ENCODE measurements at places on chromosomes 1 and 21.
A peak's percentile ranks its signal among the peaks of the same experiment; 100 is the strongest.

- DNase-seq = no peak
Measured at GRCh38 chr21:22762463-22762862, 1764.3 kb downstream of the NCAM2 start.

DNA sequence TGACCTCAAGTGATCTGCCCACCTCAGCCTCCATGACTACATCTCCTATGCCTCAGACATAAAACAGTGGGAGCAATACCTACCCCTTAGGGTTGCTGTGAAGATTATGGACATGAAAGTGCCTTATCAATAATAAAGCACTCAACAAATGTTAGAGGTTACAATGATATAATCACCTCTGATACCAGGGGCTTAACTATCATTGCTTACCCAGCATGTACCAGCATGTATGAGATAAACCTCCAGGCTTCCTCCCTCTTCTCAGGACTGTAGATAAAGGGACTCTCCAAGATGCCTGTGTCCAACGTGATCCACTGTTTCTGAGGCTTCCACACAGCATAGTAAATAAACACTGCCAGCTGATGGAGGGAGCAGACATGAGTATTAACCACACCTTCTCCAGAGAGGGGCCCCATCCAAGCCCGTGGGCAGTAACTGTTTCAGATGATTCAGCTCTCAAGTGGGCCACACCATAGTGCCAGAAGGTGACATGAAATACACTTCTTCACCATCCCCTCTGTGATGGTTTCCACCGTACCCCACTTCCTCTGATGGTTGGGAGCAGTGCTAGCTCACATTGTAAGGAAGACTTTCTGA is 26.2 kb downstream of the RHBDL2 start:
- no peak for DNase-seq

GRCh38 chr1:245475126-245475525 is 320.3 kb downstream of the KIF26B start:
- no peak for DNase-seq

DNA sequence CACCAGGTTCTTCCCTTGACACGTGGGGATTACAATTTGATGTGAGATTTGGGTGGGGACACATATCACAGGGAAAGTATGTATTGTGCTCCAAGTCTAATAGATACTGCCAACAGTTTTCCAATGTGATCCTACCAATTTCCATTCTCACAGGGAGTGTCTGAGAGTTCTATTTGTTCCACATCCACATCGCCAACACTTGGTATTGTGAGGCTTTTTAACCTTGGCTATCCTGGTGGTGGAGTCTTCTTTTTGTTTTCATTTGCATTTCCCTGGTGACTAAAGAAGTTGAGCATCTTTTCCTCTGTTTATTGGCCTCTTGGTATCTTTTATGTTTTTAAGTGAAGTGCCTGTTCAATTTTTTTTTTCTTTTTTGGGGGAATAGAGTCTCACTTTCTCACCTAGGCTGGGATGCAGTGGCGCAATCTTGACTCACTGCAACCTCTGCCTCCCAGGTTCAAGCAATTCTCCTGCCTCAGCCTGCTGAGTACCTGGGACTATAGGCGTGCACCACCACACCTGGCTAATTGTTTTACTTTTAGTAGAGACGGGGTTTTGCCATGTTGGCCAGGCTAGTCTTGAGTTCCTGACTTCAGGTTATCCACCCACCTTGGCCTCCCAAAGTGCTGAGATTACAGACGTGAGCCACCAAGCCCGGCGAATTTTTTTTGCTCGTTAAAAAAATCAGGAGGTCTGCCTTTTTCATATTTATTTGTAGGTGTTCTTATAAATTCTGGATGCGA is 15.9 kb upstream of the PADI1 start:
- no peak for DNase-seq

GRCh38 chr1:115660151-115660550 is 18.4 kb downstream of the VANGL1 start:
- DNase-seq = no peak

- DNase-seq = peak; percentile 49
Measured at GRCh38 chr1:212566522-212567479, 41.8 kb upstream of the ATF3 start.

GRCh38 chr1:180261030-180261429 is 31.0 kb downstream of the LHX4 start:
- DNase-seq = no peak

GRCh38 chr21:32393677-32394001 is 827 bp upstream of the URB1 start:
- DNase-seq = no peak

GRCh38 chr1:162924179-162924578 is 63.2 kb upstream of the CCDC190 start:
- DNase-seq = no peak

- DNase-seq = no peak
Measured at GRCh38 chr1:29575826-29576225, 339.5 kb downstream of the PTPRU start.

GRCh38 chr1:119341372-119341947 is 27.1 kb upstream of the HAO2 start:
- DNase-seq = no peak

GRCh38 chr1:224755586-224755985 is 139.5 kb downstream of the CNIH3 start:
- DNase-seq = no peak

- no peak for DNase-seq
Measured at GRCh38 chr1:193707271-193708021, 521.0 kb upstream of the B3GALT2 start.

DNA sequence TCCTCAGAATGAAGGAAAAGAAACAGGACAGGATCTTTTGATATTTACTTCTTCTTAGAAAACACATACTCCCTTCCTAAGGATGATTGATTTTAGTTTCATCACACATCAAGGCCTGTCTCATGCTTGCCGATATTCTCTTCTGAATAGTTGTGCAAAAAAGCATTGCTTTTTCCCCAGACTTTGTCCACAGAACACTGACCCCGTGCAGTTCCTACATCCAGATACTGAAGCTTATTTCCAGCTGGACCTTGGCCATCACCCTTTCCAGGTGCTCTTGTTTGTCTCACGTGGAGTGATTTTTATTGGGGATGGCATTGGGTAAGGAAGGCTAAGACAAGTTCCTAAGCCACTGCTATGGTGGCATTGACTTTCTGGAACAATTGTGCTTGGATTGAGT is 197.3 kb upstream of the HOOK1 start:
- DNase-seq = no peak

GRCh38 chr21:26798856-26799751 is 46.1 kb downstream of the ADAMTS1 start:
- DNase-seq = no peak

DNA sequence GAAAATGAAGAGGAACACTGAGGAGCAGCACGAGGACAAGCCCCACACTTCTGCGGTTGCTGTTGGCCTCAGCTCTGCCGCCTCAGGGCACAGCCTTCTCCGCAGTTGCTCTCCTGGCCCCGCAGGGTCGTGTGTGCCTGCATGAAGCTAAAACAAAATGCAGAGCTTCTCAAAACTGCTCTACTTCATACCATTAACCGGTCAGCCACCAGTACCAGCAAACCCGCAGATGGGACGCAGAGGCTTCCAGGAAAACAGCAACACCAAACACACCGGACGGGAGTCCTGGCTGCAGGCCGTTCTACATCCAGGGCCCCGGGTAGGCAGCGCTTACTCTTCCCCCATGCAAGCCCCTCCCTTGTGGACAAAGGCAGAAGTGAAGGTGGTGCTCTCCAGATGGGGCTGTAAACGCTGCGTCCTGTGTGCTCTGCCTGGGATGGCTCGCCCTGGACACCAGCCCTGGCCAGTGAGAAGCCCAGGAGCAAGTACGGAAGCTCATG is 7.1 kb upstream of the C1orf159 start:
- DNase-seq = no peak

DNA sequence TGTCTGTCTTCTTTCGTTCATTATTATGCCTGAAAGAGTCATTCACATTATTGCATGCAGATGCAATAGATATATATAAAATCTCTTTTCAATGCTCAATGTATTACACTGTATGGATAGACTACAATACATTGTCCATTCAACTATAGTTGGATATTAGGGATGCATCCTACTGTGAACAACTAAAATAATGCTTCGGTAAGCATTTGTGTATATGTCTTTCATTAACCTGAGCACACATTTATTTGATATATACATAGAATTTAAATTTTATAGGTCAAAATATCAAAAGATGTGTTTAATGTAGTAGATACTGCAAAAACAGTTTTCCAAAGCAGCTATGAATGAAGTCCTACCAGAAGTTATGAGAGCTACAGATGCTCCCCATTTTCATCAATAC is 8.9 kb downstream of the PLD5 start:
- DNase-seq = no peak

- DNase-seq = no peak
Measured at GRCh38 chr21:38683222-38683621, 122.5 kb upstream of the ETS2 start.

DNA sequence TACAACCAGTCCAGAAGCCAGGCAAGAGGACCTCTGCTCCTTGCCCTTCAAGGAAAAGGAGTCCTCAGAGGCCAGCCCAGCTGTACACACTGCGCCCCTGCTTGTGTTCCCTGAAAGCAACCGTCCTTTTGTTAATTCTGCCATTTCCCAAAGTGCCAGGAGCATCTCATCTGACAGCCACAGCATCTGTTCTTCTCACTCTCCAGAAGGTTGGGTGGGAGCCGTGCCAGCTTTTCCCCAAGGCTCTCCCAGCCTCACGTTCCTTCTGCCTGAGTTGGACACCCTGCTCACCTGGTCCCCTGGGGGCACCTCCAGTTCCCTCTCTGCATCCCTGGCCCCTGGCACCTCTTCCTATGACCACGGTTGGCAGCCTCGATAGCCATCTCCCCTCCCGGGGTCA is 10.5 kb upstream of the CNTN2 start:
- DNase-seq = no peak

DNA sequence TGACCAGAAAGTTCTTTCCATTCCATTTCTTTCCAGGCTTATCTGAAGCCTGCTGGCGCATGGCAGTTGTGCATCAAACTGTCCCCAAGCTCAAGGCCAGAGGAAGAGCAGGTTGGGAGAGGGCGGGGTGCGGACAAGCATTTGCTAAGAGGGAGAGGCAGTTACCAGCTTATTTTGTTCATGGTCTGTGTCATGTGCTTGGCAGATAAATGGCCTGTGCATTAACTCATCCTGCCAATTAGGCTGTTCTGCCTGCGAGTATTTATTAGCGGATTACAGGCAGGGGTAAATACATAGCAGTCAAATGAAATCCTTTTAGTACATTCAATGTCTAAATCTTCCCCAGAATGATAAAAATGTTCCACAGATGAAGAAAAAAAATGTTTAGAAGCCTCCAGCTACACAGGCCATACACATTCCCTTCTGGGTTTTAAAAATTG is 48.9 kb upstream of the B3GALNT2 start:
- no peak for DNase-seq

DNA sequence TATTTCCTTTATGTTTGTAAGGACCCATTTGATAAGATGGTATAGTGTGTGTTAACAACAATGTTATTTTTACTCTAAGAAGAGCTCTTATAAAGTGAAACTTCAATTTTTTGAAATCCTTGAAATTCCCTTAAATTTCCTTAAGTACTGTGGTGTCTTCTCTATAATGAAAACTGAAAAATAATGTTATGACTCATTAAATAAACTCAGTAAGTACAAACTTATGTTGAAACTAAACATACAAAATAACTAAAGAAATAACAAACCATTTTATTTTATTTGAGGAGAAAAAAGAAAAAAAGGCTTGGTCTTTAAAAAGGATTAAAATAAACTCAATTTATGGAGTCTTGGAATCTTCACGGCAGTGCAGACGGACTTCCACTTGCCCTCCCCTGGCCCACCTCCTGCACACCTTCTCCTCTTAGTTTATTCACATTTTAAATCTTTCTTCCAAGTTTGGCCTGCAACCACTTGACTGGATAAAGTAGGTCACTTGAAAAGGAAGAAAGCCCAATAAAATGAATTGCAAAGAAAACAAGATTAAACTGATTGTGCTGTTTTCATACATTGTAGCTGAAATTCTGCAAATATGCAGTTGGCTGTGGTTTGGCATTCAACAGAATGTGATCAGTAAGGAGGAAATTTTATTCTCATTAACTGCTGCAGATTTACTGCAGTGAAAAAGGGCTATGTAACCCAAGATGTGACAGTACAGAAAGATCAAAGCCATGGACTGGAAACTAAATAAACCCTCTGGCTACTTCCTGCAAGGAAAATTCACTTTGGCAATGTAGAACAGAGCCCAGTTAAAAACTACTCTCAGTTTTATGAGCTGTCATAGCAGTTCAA is 48.5 kb upstream of the SCYL3 start:
- no peak for DNase-seq

DNA sequence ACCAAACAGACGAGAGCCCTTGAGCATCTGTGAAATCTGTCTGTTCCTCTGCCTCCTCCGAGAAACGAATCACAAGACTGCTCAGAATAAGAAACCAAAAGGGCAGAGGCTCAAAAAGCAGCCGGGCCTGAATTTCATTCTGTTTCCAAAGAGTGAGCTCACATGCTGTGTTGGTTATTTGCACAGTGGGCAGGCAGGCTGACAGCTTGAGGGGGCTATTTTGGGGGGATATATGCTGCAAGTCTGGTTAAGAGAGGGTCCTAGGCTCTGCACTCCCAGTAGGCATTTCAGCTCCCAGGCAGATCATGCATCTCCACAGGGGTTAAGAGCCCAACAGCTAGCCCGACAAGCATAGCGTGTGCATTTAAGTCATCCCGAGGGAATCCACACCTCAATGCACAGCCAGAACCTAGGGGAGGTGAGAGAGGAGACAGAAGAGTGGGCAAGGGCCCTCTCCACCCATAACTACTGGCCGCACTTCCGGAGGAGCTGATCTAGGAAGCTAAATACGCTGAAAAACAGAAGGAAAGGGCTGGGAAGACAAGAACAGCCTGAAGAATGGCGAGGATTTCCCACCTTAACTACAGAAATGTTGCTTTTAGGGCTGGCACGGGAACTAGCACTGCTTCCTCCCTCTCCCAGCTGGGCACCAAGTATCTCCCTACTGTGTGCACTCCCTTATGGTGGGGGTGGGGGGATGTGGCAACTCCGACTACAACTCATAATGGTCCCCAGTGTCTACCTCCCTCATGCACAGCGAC is 3.7 kb downstream of the PGBD5 start:
- DNase-seq = no peak

- no peak for DNase-seq
Measured at GRCh38 chr1:56394298-56394697, 185.1 kb downstream of the PLPP3 start.

DNA sequence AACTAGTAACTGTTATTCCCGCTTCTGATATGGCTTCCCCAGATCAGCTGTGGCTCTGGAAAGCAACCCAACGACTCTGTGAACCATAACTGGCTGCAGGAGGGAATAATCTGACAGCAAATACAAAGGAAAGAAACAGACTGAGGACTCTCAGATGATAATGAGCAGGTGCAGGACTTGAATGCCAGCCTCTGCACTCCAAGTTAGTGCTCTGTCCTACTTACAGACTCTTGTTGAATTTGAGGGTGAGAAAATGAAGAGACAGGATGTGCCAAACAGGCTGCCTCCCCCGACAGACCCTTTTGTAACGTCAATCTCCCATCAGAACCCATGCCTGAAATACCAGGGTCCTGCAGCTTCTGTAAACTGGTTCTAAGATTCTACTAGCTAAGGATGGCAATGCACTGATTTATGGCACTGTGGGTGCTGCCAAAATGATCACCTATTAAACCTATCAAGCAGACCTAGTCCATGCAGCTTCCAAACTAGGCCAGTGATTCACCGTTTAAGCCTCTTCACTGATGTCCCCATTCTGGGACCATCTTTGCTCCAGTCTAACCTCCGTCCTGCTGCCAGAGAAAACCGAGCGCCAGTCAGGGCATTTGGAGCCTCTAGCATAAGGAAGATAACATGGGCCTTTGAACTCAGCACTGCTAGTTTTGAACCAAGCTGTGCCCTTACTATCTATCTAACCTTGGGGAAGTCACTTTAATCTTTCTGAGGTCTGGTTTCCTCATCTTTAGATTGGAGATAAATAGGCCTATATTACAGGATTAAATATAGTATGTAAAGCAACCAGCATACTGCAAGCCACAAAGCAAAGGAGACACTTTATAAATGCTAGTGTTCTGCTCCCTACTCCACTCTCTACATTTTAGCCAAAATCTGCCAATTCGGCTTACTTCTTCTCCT is 4.8 kb downstream of the MKNK1 start:
- DNase-seq = no peak
